ENCODE measurements at places on chromosomes 2 and 18.

- no peak for DNase-seq
These were observed 8.2 kb downstream of the FBXO11 start for GRCh38 chr2:47897883-47898731.

DNA sequence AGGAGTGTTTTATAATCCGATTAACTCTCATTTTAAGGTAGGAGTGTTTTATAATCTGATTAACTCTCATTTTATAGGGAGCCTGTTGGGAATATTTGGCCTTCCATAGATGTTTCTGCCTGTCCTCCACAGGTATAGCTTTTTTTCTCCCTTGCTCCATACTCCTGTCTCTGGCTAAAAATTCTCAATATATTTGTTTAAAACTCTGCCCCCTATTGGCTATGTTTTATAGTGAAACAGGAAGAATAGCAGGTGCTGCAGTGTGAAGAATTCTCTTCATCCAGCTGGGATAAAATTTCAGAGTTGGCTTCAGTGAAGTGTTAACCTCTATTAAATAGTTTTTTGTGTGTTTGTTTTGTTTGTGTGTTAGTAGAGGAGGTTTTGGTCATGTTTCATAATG, 1046.0 kb upstream of the TMEFF2 start:
- no peak for DNase-seq

DNA sequence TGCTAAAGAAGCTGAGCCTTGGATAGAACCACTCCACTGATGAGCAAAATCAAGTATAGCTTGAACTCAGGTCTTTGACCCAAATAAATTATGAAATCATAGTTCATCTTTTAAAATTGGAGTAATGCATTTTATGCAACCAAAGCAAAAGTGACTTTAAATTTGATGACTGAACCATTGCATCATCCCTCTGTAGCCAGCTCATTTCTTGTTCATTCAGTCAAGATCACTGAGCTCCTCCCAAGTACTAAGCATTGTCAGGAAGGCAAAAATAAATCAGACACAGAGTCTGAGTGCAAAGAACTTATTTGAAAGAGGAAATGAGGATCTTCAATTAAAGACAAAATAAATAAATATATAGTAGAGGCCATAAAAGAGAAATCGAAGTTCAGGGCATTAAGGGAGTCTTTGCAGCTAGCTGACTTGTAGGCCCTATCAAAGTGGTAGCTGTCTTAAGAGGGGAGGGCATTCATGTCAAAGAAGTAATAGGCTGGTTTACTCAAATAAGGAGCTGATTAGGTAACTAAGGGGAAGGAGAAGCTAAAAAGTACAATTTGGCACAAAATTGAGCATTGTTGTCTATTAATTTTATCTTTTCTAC, 411.8 kb downstream of the MTX2 start:
- no peak for DNase-seq

GRCh38 chr2:233413559-233414272, 59.4 kb downstream of the DGKD start:
- peak; percentile 49 for DNase-seq

GRCh38 chr18:35038029-35038428, 3.2 kb upstream of the MAPRE2 start:
- DNase-seq, result no peak

DNA sequence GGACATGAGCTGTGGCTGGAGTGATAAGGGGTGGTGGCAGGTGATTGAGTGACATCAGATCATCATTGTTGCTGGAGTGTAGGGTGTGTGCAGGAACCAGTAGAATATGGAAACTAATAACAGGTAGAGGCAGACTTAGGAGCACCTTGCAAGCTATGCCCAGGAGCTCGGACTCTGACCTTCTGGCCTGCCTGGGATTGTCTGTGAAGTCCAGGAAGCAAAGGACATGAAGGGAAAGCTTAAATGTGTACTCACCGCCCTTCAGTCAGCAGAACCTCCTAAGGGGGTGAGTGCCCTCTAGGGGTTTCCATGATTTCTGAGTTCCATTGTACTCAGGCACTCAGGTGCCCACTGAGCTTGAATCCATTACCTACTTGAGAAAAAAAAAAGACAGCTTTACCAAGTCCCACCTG, 104.2 kb downstream of the CRIM1 start:
- no peak for DNase-seq

GRCh38 chr2:50489092-50489491, 542.8 kb downstream of the NRXN1 start:
- no peak for DNase-seq

- DNase-seq, result no peak
These were observed 143.6 kb upstream of the HAAO start for GRCh38 chr2:42935692-42936671.

- DNase-seq, result no peak
These were observed 42.2 kb downstream of the TWIST2 start for GRCh38 chr2:238890131-238890530.

DNA sequence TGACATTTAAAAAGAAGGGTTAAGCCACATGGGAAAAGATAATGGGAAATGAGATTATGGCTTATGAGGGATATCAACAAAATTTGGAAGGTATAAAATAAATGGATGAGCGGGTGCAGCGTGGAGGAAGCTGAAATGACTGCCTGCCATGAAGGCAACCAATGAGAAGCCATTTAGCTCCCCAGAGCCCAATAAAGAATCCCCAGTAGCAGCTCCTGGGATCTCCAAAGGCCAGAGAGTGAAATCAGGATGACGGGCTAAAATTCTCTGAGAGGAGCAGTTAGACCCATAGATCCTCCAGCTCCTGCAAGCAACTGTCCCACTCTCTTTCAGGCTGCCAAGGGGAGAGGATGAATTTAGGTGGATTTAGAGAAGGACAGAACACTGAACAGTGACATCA, 12.9 kb upstream of the MAPRE3 start:
- no peak for DNase-seq

- DNase-seq, result no peak
These were observed 107.4 kb upstream of the KCTD1 start for GRCh38 chr18:26655525-26656430.

DNA sequence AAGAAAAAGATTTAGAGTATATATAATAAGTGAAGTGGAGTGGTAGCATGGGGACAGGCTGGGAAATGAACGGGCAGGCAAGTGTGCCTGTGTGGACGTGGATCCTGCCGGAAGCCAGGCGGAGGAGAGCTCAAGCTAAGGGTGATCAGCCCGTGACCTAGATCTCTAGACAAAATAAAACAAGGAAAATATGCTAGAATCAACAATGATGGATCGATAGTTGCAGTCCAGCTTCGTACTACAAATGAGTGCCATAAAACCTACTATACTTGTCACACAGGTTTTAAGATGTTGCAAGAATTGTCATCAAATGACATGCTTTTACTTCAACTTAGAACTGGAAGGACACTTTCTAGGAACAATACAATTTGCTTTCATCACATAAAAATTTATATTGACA, 8.5 kb downstream of the EIF2AK2 start:
- no peak for DNase-seq

- DNase-seq, result no peak
These were observed 273.0 kb upstream of the ID2 start for GRCh38 chr2:8408560-8409460.

DNA sequence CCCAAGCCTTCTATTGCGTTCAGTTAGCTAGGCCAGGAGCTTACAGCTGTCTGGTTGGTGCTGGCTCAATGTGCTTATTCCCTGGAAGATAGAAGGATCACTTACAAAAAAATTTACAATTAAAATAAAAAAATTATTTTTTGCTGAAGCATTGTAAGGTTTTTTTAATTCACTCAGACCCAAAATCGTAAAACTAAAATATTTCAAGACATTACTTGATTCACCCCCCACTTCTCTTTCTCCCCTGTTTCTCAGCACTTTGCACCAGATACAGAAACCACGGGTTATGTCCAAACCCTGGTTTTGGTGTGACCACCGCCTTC, 911 bp upstream of the PTPRM start:
- DNase-seq, result no peak

All from effector CD8-positive, alpha-beta T cell (primary cell).